Subcutaneous preadipocyte (primary cell): ENCODE measurements at places on chromosomes 5 and 9. TPM values are rescaled to one million over a fixed set of nuclear protein-coding genes. Genes with fewer than 3 reads are reported as not detected.

The DDX4 gene
- not detected in 2 replicates for total RNA-seq

The C1QTNF2 gene
- under 0.01 TPM in 2 replicates for total RNA-seq

The NUTM2F gene
- not detected in 2 replicates for total RNA-seq

The PCDHA6 gene
- under 0.01 and 0.37 TPM in 2 replicates for total RNA-seq

The FOXI1 gene
- total RNA-seq: not detected in 2 replicates

The EQTN gene
- not detected in 2 replicates for total RNA-seq

The HAVCR1 gene
- 0.20 and 0.37 TPM in 2 replicates for total RNA-seq

The UBE2QL1 gene
- not detected in 2 replicates for total RNA-seq

The PTPN3 gene
- total RNA-seq: 0.98 and 1.5 TPM in 2 replicates
